ENCODE measurements at places on chromosomes 1 and 21. TPM values are rescaled to one million over a fixed set of nuclear protein-coding genes. Genes with fewer than 3 reads are reported as not detected.

- no peak for DNase-seq
Observed at GRCh38 chr1:931380-932172, 7.9 kb downstream of the SAMD11 start.

A3GALT2 gene
- not detected for polyA plus RNA-seq

IFNLR1 gene
- polyA plus RNA-seq = 0.51 TPM

DNA sequence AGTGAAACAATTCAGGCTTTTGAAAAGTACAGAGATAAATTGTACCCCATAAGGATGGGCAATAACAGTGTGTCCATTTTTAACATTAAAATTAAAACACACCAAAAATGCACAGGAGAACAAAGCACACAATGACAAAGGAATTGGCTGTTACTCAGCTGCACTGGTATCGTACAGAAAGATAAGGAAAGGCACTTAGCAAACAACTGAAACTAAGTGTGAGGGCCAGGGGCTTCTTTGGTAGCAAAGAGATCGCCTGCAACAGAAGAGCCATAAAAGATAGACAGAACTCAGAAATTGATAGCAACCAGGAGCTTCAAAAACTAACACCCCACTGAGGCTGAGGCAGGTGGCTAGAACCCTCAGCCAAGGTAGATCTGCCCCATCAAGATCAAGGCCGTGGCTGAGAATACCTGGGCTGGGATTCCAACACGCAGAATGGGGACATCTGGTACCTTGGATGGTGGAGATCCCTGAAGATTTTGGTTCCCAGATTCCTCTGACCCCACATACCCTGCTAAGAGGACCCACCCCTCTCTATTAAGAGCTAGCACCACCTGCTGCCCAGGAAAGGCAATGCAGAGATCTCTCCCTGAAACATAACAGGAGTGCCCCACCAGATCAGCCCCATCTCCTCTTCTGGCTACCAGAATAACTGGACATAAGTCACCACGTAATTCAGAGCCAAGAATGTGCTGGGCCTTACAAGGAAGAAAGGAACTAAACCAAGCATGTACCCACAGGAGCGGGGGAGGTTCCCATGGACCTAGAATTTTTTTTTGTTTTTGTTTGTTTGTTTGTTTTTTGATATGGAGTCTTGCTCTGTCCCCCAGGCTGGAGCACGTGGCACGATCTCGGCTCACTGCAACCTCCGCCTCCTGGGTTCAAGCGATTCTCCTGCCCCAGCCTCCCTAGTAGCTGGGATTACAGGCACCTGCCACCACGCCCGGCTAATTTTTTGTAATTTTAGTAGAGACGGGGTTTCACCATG, 16.2 kb downstream of the PLEKHO1 start:
- peak; percentile 40 for DNase-seq

GRCh38 chr1:3066250-3066711, 2.7 kb upstream of the PRDM16 start:
- DNase-seq = peak; percentile 68

DNA sequence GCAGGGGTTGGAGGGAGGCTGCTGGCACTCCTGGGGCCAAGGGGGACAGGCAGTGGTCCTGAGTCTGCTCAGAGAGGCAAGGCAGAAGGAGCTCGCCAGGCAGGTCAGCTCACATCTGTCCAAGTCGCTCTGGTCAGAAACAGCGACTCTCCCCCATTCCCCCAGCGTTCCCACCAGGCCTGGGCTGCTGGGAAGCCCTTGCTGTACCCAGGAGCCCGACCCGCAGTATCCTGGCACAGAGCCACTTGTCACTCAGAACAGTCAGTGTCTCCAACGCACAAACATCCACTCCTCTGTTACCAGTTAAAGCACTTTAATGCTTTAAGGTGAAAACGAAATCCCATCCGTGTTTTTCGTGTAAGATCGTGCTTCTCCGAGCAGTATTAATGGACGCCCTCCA, 16.6 kb upstream of the CCDC27 start:
- no peak for DNase-seq

DNA sequence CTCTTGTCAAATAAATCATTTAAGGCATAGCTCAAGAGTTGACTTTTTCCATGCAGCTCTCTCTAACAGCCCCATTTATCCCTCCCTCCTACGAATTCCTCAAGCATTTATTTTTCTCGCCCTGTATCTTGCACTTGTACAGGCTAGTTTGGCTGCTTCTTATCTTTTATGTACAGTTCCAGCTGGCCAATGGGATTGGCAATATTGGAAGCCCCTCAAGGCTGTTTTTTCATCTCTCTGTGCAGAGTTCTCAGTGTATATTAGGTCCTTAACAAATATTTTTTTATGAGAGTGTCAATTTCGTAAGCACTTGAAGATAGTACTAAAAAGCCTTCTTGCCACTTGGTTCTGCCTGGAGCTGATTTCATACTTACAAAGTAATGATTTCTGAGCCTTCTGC, 356.0 kb downstream of the ST6GALNAC3 start:
- DNase-seq = no peak

DNA sequence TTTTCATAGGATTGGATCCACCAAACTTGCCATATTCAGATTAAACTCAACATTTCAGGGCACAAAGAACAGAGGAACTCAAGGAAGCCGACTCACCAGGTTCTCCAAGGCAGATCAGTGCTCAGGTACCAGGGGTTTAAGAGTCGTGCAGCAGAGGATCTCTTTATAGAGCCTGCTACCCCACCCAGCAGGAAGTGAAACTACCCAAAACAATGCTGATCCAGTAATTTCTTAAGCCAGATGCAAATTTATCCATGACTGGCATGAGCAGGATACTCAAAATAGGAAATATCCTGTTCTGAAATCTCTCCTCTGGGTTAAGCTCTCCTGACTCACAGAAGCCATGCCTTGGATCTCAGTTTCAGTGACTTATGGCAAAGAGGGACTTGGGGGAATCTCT, at the start of gene SPRR2A:
SPRR2A (minus strand) TSS at position 138 of the 400 bp plus-strand sequence. CDS start 777 bp downstream, outside the sequence.
- no peak for DNase-seq

RNU1-4 gene
- polyA plus RNA-seq = not detected

DNA sequence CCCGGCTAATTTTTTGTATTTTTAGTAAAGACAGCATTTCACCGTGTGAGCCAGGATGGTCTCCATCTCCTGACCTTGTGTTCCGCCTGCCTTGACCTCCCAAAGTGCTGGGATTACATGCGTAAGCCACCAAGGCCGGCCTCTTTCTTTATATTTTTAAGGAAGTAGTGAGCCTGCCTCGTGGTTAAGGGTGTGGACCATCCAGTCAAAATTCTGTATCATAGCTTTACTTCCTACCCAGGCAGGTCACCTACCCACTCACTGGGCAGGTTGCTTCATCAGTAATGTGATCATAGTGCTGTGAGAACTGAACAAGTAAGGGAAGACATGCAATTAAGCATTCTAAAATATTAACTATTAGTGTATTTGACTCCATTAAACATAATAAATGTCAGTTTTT, 8.1 kb upstream of the ACOT7 start:
- no peak for DNase-seq

KRTAP21-3 gene
- polyA plus RNA-seq = not detected

DNA sequence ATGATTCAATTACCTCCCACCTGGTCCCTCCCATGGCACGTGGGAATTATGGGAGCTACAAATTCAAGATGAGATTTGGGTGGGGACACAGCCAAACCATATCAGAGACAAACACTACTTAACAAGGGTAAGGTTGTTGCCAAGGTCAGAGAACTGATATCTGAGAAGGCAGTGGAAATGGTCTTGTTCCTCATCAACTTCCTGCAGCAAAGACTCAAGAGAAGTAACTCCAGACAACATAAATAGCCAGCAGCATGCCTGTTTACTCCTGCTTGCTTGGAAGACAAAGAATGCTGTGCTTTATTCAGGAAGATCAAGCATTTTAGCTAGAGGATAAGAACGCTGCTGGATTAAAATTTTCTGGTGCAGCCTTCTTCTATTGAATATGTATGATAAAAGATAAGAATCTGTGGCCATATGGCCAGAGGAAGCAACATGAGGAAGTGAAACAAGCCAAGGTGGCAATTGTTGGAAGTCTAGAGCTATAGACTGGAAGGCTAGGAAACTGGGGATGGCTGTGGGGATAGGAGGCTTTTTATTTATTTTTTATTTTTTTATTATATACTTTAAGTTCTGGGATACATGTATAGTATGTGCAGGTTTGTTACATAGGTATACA, 36.4 kb downstream of the DDAH1 start:
- DNase-seq = no peak

- DNase-seq = no peak
Observed at GRCh38 chr1:20349561-20349960, 58.9 kb downstream of the VWA5B1 start.

DNA sequence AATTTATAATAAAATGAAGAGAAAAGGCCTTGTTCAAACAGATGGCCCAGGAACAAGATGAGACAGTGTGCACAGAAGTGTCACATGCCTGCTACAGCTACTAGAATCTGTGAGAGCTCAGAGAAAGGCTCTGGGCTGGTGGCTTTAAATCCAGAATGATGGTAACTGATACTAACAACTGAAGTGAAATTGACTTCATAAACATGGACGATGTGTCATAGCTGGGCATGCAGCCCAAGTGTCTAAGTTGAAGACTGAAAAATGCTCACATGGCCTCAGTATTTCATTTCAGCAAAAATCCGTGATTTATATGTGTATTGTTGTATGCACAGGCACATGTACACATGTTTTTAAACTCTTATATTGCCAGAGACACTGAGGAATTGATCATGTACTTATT, 208.3 kb upstream of the RUNX1 start:
- peak; percentile 19 for DNase-seq

DNA sequence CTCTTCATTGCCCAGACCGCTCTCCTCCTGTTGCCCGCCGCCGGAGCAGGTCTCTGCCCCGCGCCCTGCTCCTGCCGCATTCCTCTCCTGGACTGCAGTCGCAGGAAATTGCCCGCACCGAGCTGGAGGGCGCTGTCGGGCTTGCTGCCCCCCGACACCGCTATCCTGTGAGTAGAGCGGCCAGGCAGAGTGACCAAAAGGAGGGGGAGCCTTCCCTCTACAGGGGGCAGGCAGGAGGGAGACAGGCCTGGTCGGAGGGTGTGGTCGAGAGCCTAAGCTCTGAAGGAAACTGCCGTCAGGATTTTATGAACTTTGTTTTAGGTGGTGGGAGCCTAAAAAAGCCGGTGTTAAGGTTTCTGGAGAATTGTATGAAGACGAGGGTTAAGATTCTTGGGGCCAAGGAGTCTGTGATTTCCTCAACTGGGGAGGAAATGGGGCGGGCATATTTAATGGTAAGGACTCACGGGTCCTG, 517 bp downstream of the LRIG2 start:
- DNase-seq = no peak

PM20D1 gene
- polyA plus RNA-seq = 0.30 TPM

GRCh38 chr1:73765551-73766233, 432.3 kb downstream of the LRRIQ3 start:
- no peak for DNase-seq

OR2T2 gene
- polyA plus RNA-seq = not detected

IL10 gene
- polyA plus RNA-seq = 1.1 TPM

GALNT2 gene
- polyA plus RNA-seq = 9.7 TPM

COL9A2 gene
- 1.8 TPM for polyA plus RNA-seq

DNA sequence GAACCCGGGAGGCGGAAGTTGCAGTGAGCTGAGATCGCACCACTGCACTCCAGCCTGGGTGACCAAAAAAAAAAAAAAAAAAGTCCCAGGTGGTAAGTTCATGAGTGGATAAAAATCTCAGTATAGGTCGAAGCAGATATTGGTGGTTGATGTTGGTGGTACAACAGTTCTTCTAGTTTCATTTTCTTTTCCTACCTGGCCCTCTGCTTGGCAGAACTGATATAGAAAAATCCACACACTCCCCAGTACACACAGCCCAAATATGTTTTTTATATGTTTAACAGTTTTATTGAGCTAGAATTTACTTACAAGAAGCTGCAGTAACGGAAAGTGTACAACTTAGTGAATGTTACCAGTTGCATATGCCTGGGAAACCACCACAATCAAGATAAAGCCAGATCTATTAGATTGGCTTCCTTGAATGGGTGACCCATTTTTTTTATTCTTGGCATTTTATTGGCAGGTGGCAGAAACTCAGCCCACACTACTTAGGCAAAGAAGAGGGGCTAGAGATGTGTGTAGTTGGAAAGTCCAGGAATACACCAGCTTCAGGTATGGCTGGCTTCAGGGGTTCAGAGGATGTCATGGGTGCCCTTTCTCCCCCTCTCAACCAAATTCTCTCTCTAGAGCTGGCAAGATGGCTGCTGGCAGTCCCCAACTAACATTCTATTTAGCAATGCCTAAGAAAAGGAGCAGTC, 118.3 kb upstream of the SLC25A33 start:
- no peak for DNase-seq

POU2F1 gene
- polyA plus RNA-seq = 1.3 TPM

- no peak for DNase-seq
Observed at GRCh38 chr1:185861630-185862029, 127.4 kb downstream of the HMCN1 start.

DNA sequence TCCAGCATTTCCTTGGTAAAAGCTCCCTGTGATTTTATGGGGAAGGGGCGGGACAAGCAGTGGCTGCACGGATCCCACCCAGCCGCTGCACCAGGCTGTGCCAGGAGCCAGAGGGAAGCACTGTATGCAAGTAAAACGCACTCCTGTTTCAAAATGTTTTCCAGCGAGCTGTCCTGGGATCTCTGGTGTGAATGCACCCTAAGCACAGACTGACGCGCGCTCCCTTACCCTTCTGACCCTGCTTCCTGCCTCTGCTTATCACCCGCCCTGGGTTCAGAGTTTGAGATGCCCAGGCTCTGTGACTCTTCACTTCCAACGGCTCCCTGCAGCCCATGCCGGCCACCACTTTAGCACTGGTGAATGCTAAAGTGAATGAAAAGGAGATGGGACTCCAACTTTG, 131.2 kb downstream of the RHOU start:
- DNase-seq = no peak

GRCh38 chr1:17118268-17118667, 983 bp downstream of the PADI2 start:
- DNase-seq = no peak
